PC-9 (cell line): ENCODE measurements at places on chromosomes 7 and 10. TPM values are rescaled to one million over a fixed set of nuclear protein-coding genes. Genes with fewer than 3 reads are reported as not detected.

Gene TDRD1
- not detected in 2 replicates for total RNA-seq

Gene CLDN4
- total RNA-seq, result 498 and 602 TPM in 2 replicates

Gene ALKBH4
- 10.9 and 18.1 TPM in 2 replicates for total RNA-seq

Gene HTRA1
- 14.9 and 18.0 TPM in 2 replicates for total RNA-seq

Gene TMEM176B
- total RNA-seq, result 1.9 and 2.3 TPM in 2 replicates

Gene TRIM50
- not detected in 2 replicates for total RNA-seq

Gene POLD2
- 217 and 249 TPM in 2 replicates for total RNA-seq

Gene AKR1C1
- 1,253 and 1,313 TPM in 2 replicates for total RNA-seq

Gene ZNF138
- total RNA-seq, result 7.4 and 8.4 TPM in 2 replicates

Gene ZMIZ1
- 47.6 and 48.5 TPM in 2 replicates for total RNA-seq

Gene SYNPO2L
- 0.76 and 1.2 TPM in 2 replicates for total RNA-seq

Gene PRPS1L1
- not detected in 2 replicates for total RNA-seq

Gene NKX6-2
- not detected in 2 replicates for total RNA-seq

Gene CALML5
- total RNA-seq, result 3.0 and 6.3 TPM in 2 replicates

Gene PRSS37
- total RNA-seq, result not detected in 2 replicates

Gene ZNF467
- 6.6 and 10.3 TPM in 2 replicates for total RNA-seq

Gene PLAC9
- 2.1 TPM in 1 of 2 replicates, not detected in the other for total RNA-seq

Gene NUTM2E
- 0.70 and 0.88 TPM in 2 replicates for total RNA-seq

Gene KLF14
- total RNA-seq, result not detected in 2 replicates

Gene LRRD1
- total RNA-seq, result not detected in 2 replicates

Gene STAG3
- total RNA-seq, result 0.83 and 1.4 TPM in 2 replicates

Gene UNCX
- not detected in 2 replicates for total RNA-seq

Gene STRIP2
- total RNA-seq, result 6.4 and 9.5 TPM in 2 replicates

Gene HNRNPA2B1
- total RNA-seq, result 526 and 792 TPM in 2 replicates

Gene GJD4
- total RNA-seq, result not detected in 2 replicates

Gene PNLIP
- total RNA-seq, result not detected in 2 replicates

Gene DNAJB6
- 137 and 182 TPM in 2 replicates for total RNA-seq

Gene FAS
- 7.6 and 8.5 TPM in 2 replicates for total RNA-seq

Gene SPDYE9
- not detected in 2 replicates for total RNA-seq

Gene ASZ1
- not detected in 2 replicates for total RNA-seq

Gene YWHAG
- 206 and 250 TPM in 2 replicates for total RNA-seq

Gene ITIH5
- not detected in 2 replicates for total RNA-seq

Gene CRHR2
- total RNA-seq, result not detected in 2 replicates

Gene TCAF2
- total RNA-seq, result 2.5 and 3.0 TPM in 2 replicates

Gene ZNF655
- total RNA-seq, result 75.6 and 83.0 TPM in 2 replicates

Gene KLLN
- 0.30 and 0.57 TPM in 2 replicates for total RNA-seq

Gene ABCA13
- 0.10 and 0.76 TPM in 2 replicates for total RNA-seq

Gene HELLS
- total RNA-seq, result 50.8 and 64.4 TPM in 2 replicates

Gene OR2A7
- total RNA-seq, result 6.0 and 7.6 TPM in 2 replicates

Gene SPDYE5
- total RNA-seq, result not detected in 2 replicates

Gene GDF10
- not detected in 2 replicates for total RNA-seq

Gene TMEM184A
- total RNA-seq, result 21.4 TPM in 2 replicates

Gene CYTH3
- 78.8 and 84.4 TPM in 2 replicates for total RNA-seq

Gene INMT
- not detected in 2 replicates for total RNA-seq

Gene UBN2
- 20.3 and 34.1 TPM in 2 replicates for total RNA-seq

Gene HOXA2
- total RNA-seq, result 6.1 and 6.5 TPM in 2 replicates

Gene ABCC2
- total RNA-seq, result 132 and 174 TPM in 2 replicates

Gene SPDYE8
- not detected in 2 replicates for total RNA-seq

Gene TWNK
- 7.5 and 7.9 TPM in 2 replicates for total RNA-seq

Gene MSANTD7
- 8.5 and 11.6 TPM in 2 replicates for total RNA-seq

Gene ANAPC16
- total RNA-seq, result 142 and 171 TPM in 2 replicates

Gene MYL10
- total RNA-seq, result not detected in 2 replicates

Gene CCDC186
- total RNA-seq, result 14.3 and 15.6 TPM in 2 replicates

Gene GSTO2
- total RNA-seq, result 3.3 and 4.3 TPM in 2 replicates

Gene CRCP
- total RNA-seq, result 32.4 and 37.1 TPM in 2 replicates
